Stimulated activated CD4-positive, alpha-beta T cell treated with anti-CD3 and anti-CD28 coated beads, Interleukin-12 subunit alpha, Interleukin-12 subunit beta, amount 100 ng/mL, for 48 hours (primary cell): ENCODE measurements at places on chromosomes 11 and 22.
A peak's percentile ranks its signal among the peaks of the same experiment; 100 is the strongest.

DNA sequence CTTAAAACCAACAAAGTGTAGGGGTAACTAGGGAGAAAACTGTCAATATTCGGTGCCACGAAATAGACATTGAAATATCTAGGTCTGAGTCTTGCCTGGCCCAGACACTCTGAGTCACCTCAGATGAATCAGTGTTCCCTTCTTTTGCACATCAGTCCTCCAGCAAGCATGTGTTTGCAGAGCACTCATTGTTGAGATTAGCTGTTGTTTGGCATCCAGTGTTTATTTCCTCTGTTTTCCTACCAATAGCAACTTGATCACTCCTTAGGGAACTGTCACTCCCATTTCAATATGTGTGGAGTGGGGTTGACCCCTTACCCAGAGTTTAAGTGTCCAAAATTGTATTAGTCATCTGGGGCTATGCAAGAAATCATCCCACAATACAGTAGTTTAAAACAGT is 4.7 kb upstream of the ASCC2 start:
- DNase-seq: no peak

- no peak for DNase-seq
These were observed 82.5 kb upstream of the TEAD1 start for GRCh38 chr11:12591706-12592105.

- DNase-seq: no peak
These were observed 1.8 kb downstream of the YWHAH start for GRCh38 chr22:31945971-31946680.

- DNase-seq: no peak
These were observed 13.2 kb downstream of the PDE3B start for GRCh38 chr11:14656536-14657457.

GRCh38 chr11:66659763-66660162 is 17.9 kb downstream of the RBM4B start:
- DNase-seq: no peak

GRCh38 chr11:130580372-130580771 is 131.9 kb downstream of the ADAMTS15 start:
- DNase-seq: no peak

- no peak for DNase-seq
These were observed 1.4 kb downstream of the FDX1 start for GRCh38 chr11:110431051-110431672.

GRCh38 chr11:69797156-69797555 is 22.0 kb upstream of the FGF4 start:
- no peak for DNase-seq

DNA sequence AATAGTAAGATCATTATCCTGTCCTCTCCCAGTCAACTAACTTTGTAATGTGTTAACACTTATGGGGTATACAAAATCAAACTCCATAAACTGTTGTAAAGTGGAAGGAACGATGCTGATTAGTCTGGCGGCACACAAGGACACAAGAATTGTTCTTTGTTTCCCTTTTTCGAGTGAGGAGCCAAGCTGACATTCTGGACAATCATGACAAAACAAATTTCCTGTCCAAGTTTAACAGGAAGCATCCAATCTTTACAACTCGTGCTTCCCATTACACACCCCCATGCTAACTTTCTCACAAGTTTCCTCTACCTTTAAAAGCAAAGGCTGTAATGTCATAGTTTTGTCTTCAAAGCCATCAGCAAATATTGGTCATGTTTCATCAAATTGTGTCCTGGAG is 20.4 kb upstream of the LDLRAD3 start:
- DNase-seq: no peak

- no peak for DNase-seq
These were observed 169.8 kb downstream of the C11orf91 start for GRCh38 chr11:33530815-33531214.

GRCh38 chr22:28978863-28979796 is 82.5 kb downstream of the C22orf31 start:
- DNase-seq: no peak

DNA sequence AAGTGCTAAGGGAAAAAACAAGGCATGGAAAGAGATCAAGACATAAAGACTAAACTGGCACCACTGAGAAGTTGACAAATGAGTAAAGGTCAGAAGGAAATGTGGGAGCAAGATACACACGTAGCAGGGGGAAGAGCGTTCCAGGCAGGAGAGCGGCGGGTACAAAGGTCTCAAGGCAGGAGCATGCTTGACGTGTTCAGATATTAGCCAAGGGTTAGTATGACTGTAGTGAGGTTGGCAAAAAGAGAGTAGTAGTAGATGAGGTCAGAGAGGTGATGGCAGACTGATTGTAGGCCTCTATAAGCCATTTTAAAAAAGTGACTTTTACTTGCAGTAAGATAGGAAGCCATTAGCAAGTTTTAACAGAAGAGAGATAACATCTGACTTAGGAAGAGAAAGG is 9.9 kb downstream of the SYT9 start:
- no peak for DNase-seq

- no peak for DNase-seq
These were observed 285.4 kb downstream of the C11orf87 start for GRCh38 chr11:109707411-109707810.

DNA sequence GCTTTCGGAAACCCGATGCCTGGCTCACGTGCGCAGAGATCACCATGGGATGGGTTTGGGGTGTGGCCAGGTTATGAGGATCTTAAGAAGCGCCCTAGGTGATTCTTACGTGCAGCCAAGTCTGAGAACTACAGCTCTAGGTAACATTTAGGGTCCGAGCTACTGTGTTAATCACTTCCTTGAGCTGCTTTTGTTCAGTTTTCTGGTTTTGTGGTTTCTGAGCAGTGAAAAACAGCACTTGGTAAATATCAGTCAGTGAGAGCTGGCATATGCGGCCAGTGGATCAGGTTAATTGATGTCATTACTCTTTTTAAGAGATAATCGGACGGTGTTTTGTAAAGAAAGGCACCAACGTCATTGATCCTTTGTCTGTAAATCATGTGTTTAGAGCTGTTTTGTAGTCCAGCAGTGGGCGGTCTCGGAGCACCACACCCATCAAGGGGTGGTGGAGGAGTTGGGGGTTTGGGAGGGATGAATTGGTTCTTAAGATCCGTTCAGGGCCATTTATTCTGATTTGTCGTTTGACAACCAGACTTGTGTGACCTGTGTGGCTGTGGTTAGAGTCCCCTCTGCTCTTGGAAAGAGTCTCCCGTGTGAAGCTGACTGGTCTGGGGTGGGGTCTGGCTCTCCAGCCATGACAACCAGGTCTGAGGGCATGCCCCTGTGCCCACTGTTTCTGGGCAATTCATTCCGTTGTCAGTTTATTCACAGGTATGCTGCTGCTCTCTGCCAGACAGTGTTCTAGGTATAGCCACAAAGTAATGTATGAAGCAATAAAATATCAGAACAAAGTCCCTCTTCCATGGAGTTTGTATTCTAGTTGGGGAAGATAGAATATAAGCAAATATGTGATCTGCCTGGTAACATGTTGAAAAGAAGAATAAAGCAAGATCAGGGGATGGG is 61.9 kb upstream of the SORL1-AS1 start:
- no peak for DNase-seq

- no peak for DNase-seq
These were observed 104.6 kb upstream of the ANO3 start for GRCh38 chr11:26227301-26227746.

- DNase-seq: no peak
These were observed 8.2 kb upstream of the PIWIL4 start for GRCh38 chr11:94558932-94559331.

- DNase-seq: no peak
These were observed 95.5 kb downstream of the COMMD9 start for GRCh38 chr11:36193721-36194120.

DNA sequence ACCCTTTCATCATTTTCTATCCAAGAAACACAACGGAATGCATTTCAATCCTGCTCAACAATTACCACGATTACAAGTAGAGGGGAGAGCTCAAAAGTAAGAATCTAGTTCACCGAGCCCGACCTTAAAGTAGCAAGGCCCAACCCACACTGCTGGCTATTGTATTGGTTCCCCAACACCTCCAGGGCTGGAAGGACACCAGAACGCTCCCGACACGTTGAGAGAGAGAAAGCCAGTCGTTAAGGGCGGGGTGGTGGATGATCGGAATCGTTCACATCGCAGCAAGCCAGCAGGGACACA is 690 bp downstream of the CKAP5 start:
- no peak for DNase-seq

DNA sequence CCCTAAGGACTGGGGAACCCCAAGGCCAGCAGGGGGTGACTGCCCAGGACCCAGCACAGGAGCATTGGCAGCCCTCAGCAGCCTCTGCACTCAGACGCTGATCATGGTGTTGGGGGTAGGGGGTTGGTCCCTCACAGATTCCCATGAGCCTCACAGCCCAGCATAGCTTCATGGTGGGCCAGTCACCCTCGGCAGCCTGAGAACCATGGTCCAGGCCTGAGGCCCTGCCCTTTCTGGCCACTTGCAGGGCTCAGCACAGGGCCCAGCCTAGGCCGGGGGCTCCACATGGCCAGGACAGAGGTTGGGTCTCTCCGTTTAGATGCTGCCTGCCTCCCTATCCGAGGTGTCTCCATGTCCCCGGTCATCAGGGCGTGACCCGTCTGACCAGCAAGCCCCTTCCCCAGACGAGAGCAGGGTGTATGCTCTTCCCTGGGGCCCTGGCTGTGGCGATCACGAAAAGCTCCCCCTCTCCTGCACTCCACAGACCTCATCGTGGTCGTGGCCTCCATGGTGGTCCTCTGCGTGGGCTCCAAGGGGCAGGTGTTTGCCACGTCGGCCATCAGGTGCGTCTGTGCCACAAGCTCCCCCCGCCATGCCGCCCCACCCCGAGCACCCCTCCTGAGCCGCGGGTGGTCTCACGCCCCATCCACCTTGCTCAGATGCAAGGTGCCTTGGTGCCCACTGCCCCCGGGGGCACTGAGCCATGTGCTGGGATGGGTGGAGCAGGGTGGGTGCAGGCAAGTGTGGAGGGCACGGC is 126.2 kb downstream of the KCNQ1 start:
- DNase-seq: no peak

DNA sequence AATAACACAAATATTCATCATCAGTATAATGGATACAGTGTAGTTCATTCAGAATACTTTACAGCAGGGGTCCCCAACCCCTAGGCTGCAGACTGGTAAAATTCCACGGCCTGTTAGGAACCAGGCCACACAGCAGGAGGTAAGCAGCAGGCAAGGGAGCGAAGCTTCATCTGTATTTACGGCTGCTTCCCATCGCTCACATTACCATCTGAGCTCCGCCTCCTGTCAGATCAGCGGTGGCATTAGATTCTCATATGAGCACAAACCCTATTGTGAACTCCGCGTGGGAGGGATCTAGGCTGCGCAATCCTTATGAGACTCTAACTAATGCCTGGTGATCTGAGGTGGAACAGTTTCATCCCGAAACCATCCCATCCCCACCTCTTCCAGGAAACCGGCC is 125.1 kb downstream of the SERGEF start:
- no peak for DNase-seq

DNA sequence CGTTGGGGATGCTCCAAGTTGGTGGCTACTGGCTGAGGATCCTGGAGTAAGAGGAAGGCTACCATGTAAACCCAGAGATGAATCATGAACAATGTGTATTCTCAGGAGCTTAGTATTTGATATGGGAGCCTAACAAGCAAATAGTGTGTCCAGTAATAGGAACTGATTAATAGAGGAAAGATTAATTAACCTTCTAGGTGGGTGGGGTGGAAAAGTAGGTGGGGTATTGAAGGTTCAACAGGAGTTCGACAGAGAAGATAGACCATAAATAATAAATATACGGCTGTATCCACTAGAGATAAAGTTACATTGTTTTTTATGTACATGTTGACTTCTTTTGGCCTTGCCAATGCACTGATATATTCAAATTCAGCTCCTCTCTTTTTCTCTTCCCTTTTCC is 43.1 kb downstream of the BMAL1 start:
- no peak for DNase-seq

GRCh38 chr22:27455526-27455925 is 346.0 kb downstream of the MN1 start:
- no peak for DNase-seq

GRCh38 chr11:95908826-95909225 is 15.1 kb downstream of the MTMR2 start:
- no peak for DNase-seq

- DNase-seq: no peak
These were observed 5.4 kb downstream of the FADS2 start for GRCh38 chr11:61833471-61833870.

DNA sequence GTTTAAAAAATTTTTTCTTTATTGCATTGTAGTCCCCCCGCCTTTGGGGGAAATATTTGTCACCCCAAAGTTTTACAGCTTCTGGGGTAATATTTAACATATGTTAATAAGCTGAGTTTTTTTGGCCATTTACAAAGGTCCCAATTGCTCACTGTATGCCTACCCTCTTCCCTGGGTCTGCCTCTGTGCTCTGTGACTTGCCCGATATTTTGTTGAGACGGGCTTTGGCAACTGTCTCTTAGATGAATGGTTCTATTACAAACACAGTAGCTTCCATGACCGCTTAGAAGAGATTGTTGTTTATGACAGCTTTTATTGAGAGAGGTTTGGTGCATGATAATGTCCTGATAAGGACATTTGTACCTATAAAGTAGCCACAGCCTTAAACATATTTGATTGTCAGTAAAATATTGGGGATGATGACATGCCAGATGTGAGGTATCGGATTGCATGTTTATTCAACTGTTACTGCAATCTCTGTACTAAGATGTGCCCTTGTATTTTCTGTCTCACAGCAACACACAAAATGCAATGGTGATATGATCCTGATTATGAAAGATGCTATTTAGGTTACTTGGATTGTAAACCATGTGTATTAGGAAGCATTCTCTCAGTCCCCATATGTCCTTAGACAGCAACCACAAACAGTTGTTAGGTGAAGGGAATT is 103.1 kb downstream of the TEAD1 start:
- DNase-seq: no peak

- DNase-seq: no peak
These were observed 31.9 kb upstream of the TTLL12 start for GRCh38 chr22:43218786-43219185.

GRCh38 chr11:38226684-38227083 is 1628.6 kb upstream of the RAG2 start:
- no peak for DNase-seq

- DNase-seq: no peak
These were observed 150.8 kb upstream of the MTMR2 start for GRCh38 chr11:96074551-96075310.

GRCh38 chr22:49676230-49676629 is 151.4 kb downstream of the BRD1 start:
- DNase-seq: no peak

GRCh38 chr22:35150183-35151107 is 84.5 kb downstream of the ISX start:
- DNase-seq: peak; percentile 34

DNA sequence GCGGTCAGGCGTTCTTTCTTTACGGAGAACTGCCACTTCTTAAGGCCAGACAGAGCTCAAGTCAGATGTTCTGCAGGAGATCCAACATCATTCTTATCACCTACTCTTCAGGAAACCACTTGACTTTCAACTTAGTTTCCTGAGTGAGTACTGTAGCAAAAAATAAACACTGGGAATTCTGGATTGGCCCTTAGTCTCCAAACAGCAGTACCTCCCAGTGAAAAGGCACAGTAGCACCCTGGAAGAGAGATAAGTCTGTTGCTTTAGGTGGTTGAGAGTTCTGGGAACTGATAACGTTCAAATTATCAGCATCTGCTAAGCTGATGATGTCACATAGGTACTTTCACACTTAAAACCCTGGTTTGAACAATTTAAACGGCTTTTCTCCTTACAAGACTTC is 971.8 kb upstream of the TENM4 start:
- DNase-seq: no peak

GRCh38 chr22:42344361-42344905 is 74.0 kb upstream of the TCF20 start:
- no peak for DNase-seq

- no peak for DNase-seq
These were observed 54.4 kb downstream of the IGLL5 start for GRCh38 chr22:22941831-22942510.

GRCh38 chr22:38184788-38185187 is 3.2 kb upstream of the PLA2G6 start:
- DNase-seq: no peak
